ENCODE measurements at places on chromosomes 2 and 18.

- no peak for DNase-seq
These were observed 318.3 kb upstream of the KLHL29 start for GRCh38 chr2:23066686-23067085.

GRCh38 chr2:18172607-18173006, 294.1 kb downstream of the KCNS3 start:
- DNase-seq = no peak

- DNase-seq = no peak
These were observed 23.8 kb downstream of the ANKAR start for GRCh38 chr2:189698020-189698887.

DNA sequence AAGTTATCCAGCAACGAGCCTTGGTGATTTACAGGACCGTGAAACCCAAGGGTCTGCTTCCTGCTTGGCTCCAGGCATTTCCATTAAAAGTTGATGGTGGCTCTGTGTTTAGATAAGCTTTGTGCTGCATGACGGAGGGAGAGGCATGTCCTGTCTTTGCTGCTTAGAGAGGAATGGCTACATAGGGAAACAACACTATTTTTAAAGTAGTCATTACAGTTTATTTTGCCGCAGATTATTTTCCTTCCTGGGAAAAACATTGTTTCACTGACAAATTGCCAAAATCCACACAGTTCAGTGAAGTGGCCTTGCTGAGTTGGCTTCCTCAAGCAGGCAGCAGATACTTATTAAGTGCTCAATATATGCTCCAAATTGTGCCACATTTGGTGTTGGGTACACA, 98.5 kb downstream of the THSD7B start:
- DNase-seq = no peak

- DNase-seq = no peak
These were observed 299.3 kb downstream of the RND3 start for GRCh38 chr2:150188177-150188576.

DNA sequence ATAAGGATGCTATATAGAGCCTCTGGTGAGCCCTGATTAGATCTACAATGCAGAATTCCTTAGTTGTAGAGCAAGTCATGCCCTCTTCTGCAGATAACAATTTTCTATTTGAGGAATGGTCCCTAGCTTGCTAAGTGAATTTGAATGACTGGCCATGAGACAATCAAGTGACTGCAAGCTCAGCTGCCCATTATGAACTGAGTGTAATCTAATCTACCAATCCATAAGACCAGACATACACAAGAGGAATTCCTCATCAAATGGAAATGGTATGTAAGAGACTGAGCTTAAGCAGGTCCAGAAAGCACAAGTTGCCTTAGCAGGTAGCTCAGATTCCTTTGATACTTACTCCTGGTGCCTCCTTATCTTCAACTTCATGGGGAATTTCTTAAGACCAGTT, 4.8 kb upstream of the ANKRD44 start:
- DNase-seq = no peak

GRCh38 chr2:143390171-143390570, 261.0 kb downstream of the ARHGAP15 start:
- no peak for DNase-seq

- no peak for DNase-seq
These were observed 169.5 kb downstream of the SLC8A1 start for GRCh38 chr2:40282428-40282827.

DNA sequence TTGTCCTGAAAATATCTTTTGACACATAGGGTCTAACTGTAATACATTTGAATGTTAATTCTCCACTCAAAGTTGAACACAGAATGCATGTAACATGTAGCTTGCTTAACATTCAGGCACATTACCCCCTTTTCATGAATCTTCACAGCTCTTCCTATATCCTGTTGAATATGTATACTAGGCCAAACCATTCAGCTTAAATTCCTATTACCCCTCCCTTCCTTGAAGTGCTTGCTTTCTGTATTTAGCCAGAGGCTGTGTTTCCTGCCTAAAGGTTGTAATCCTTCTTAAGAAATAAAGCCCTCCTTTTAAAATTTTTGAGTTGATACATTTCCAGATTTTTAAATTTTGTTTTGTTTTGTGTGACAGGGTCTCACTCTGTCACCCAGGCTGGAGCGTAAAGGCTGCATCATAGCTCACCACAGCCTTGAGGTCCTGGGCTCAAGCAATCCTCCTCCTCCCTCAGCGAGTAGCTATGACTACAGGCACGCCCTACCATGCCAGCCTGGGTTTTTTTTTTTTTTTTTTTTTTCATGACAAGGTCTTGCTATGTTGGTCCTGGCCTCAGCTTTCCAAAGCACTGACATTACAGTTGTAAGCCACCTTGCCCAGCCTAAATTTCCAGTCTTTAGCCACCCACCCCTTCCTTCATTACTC, 357.6 kb downstream of the DSC3 start:
- DNase-seq = no peak

DNA sequence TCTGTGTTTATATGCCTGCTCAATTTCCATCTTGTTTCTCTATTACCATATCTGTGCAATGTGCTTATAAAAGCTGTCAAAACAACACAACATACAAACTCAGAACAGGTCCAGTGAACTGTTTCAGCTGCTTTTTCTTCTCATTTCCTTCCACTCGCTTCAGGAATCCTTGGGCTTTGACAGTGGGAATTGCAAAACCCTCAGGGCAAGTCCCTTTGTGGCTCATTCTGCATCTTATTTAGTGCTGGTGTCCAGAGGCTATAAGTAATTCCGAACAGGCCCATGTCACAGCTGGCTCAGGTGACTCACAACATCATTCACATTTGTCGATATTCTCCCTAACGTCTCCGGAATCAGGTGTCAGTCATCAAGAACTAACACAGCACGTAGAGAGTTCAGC, 309.9 kb upstream of the ZNF521 start:
- no peak for DNase-seq

GRCh38 chr2:64142741-64143168, 1.5 kb downstream of the PELI1 start:
- no peak for DNase-seq

GRCh38 chr2:237696461-237696860, 69.1 kb downstream of the LRRFIP1 start:
- no peak for DNase-seq

DNA sequence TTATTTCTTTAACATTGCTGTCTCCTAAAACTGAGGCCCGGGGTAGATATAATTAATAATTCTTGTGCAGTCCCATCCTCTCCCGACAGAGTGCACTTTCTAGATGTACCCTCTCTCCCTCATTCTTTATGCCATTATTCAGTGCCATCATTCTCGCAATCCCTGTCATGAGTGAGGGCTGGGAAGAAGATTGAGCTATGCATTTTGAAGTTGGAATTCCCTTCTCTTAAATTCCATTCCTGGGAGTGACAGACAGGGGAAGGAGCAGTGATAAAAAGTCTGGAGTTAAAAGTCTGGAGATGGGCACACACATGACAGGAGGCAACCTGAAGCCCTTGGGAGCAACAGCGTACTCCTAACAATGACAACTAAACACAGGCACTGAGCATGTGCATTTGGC, 2.6 kb upstream of the KCNE4 start:
- no peak for DNase-seq

GRCh38 chr2:222851956-222852617, 8.7 kb upstream of the ACSL3 start:
- no peak for DNase-seq

GRCh38 chr2:44902217-44903137, 39.0 kb upstream of the SIX3 start:
- no peak for DNase-seq

- DNase-seq = peak; percentile 38
These were observed 7.1 kb downstream of the NEURL3 start for GRCh38 chr2:96498021-96498431.

DNA sequence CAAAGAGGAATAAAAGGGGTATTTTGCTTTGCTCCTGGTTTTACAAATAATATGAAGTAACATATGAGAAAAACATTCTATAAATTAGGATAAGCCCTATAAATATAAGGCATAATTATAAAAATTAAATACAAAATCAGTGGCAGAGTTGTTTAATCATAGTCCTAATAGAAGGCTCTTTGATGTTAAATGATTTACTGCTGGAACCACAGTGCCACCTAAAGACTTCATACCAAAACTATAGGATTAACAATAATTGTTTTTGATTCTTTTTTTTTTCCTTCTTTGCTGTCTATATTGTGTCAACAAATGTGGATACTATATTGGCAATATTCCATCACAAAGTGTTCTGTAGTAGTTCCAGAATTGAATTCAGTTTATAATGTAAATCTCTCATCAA, 837.7 kb upstream of the SLC39A10 start:
- no peak for DNase-seq

DNA sequence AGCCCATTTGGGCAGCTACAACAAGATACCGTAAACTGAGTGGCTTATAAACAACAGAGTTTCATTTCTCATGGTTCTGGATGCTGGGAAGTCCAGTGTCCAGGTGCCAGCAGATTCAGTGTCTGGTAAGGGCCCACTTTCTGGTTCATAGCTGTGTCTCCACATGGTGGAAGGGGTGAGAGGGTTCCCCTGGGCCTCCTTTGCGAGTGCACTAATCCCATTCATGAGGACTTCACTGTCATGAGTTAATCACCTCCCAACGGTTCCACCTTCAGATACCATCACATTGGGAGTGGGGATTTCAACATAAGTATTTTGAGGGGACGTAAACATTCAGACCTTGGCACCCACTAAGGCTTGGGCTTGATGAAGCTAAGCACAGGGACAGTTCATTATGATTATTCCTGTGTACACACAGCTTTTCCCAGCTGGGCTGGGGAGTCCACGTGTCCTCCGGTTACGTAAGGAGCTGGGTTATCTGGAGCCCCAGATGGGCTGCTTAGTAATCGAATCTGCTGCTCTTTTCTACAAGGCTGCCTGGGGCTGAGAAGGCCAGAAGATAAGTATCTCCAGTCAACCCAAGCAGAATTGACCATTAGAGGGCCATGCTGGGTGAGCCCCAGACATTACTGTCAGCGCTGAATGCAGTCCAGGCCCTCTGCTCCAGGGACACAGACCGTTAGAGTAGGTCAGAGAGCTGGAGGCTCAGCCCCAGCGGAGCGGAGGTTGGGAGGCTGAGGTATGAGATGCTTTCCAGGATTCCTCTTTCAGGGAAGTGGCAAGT, 42.7 kb downstream of the EPAS1 start:
- DNase-seq = no peak

GRCh38 chr2:203948733-203949132, 12.2 kb downstream of the ICOS start:
- DNase-seq = no peak

GRCh38 chr18:9215221-9215933, 78.8 kb downstream of the ANKRD12 start:
- DNase-seq = no peak

DNA sequence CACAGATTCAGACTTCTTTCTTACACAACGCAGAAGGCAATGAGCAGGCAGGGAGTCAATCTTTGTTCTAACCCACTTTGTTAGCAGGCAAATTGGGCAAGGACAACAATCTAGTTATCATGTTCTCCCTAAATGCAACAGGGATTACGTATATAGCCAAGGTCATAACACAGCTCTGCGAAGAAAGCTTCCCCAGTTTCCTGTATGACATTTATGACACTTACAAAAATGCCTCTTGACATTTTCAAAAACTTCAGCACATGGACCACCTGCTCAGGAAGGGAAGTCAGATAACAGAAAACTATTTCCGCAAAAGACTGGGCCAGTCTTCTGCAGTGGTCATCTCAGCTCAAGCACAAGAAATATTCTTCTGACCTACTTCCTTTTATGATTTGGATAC, 106.1 kb downstream of the IRS1 start:
- no peak for DNase-seq

DNA sequence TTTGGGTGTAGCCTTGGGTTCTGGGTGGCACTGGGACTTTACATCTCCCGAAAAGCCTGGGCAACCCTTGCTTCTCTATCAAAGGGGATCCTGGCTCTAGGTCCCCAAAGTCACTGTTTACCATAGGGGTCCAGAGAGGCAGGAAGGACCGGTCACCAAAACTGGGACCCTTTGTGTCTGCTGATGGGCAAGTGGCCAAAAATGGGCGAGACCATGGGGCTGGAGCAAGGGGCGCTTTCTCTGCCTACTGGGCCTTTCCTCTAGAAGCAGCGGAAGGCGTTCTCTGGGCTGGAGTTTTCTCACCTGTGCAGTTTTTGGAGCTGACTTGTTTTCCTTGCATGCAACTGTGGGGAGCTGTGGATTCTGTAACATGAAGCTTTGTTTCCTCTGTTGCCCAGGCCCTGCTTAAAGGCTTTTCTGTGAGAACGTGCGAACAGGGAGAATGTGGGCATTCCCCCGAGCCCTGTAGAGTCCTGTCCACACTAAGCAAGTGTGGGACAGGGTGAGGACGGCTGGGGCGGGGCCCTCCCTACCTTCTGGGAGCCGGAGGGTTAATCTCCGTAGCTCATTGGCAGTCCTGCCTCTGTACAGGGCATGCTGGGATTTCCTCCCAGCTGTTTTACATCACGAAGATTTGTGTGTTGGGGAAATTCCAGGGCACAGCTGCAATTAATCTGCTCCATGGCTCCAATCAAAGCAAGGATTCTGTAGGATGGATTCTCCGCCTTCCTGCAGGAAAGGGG, 50.2 kb downstream of the TGOLN2 start:
- no peak for DNase-seq

DNA sequence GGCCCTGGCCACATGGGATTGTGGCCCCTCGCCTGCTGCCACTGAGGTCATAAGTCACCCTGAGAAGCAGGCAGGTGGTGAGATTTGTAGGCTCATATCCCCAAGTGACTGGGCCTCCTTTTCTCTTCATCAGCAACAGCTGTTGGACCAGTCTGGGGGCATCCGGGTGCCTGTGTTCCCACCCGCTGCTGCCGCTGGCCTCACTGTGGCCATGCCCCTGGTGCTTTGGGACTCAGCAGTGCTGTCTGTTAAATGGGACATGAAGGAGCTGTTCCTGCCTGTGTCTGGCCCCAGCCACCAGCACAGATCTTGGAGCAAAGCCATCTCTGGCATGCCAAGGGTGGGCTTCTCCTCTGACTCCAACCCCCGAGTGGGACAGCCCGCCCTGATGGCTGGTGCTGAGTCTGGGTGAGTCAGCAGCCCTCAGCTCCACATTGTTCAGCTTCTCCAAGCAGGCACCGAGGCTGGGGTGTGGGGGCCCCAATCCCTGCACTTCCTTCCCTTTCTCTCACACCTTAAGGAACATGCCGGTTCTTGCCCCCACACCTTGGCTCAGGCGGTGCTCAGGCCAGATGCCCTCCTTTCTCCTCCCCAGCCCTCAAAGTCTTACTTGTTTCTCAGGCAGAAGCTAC, 207.9 kb downstream of the GLI2 start:
- DNase-seq = peak; percentile 58

- no peak for DNase-seq
These were observed 97.0 kb upstream of the MC4R start for GRCh38 chr18:60469387-60470100.

DNA sequence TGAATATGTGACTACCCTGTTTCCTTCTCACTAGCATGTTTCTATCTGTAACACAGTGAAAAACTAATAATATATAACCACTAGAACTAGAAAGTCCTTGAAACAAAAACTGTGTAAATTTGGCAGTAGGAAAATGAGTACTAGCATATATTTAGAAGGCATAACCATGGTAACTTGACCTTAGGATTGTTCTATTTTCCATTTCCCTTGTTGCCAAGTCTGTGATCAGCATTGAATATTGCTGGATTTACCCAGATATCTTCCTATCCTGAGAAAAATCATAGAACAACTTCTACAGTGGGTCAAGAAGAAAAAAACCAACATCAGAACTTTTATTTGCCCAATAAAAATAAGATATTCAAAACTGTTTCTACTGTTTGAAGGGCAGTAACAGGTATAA, 563.9 kb upstream of the NRXN1 start:
- no peak for DNase-seq

GRCh38 chr18:54382733-54383252, 25.1 kb downstream of the C18orf54 start:
- DNase-seq = no peak

GRCh38 chr2:103285354-103285753, 523.5 kb downstream of the TMEM182 start:
- DNase-seq = no peak

Measured in upper lobe of left lung (tissue), 6 donors.